ENCODE measurements at places on chromosomes 5 and 9. TPM values are rescaled to one million over a fixed set of nuclear protein-coding genes. Genes with fewer than 3 reads are reported as not detected.

Gene TAS2R1
- total RNA-seq: not detected

Gene JAKMIP2
- total RNA-seq: 0.06 TPM

DNA sequence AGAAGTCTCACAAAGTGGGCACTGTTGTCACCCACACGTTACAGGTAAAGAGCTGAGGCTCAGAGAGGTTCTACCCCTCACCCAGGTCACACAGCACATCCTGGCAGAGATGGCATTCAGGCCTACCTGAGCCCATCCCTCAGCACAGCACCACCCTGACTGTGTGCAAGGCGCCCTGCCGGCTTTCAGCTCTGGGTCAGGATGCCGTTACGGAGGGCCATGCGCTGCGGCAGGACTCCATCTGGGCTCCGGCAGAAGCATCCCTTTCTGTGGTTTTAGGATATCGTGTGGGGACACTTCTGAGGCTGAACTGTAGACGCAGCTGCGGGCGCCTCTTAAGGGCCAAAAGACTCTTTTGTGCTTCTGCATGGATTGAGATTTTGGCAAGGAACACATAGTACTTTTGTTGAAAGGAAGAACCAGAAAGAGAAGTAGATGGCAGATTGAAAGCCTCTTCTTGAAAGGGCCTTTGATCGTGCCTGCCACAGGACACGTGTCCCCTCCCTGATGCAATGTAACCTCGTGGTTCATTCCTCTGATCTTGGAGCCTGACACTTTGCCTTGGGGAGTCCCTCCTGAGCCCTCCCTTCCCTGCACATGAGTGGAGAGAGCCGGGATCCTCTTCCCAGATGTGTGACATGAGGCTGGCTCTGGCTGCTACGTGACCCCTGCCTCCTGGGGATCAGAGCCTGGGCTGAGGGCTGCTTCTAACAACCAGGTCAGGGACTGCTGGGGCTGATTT, 31.3 kb downstream of the USP20 start:
- DNase-seq: no peak

Gene BTNL3
- 0.29 TPM for total RNA-seq

Gene GABRB2
- 4.8 TPM for total RNA-seq

- no peak for DNase-seq
Measured at GRCh38 chr5:55897905-55898304, 46.7 kb downstream of the IL31RA start.

DNA sequence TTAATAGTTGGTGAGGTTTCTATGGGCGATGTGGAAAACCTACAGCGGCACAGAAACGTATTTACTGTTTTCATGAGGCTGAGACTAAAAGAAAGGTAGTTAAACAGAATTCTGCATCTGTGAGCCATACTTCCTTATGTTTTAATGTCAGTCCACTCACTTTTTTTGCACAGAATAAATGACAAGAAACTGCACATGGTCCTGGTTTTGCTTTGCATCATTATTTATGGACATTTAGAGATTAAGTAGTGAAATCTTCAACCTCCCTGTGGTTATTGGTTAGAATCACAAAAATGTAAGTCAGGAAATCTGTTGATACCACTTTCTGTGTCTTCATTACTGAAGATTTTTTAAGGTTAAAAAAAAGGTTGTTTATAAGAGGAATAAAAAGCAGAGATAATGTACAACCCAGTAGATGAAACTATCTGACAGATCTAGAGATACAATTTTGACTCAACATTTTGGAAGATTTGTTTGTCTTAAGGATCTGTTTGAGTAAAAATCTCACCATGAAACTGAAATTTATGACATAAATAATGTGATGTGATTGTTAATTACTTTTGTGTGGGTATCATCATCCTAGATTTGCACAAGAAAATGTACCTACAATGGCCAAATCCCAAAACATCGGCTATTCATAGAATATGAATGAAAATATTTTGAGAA, 2.4 kb downstream of the PRR16 start:
- no peak for DNase-seq

Gene RELL2
- 1.5 TPM for total RNA-seq

DNA sequence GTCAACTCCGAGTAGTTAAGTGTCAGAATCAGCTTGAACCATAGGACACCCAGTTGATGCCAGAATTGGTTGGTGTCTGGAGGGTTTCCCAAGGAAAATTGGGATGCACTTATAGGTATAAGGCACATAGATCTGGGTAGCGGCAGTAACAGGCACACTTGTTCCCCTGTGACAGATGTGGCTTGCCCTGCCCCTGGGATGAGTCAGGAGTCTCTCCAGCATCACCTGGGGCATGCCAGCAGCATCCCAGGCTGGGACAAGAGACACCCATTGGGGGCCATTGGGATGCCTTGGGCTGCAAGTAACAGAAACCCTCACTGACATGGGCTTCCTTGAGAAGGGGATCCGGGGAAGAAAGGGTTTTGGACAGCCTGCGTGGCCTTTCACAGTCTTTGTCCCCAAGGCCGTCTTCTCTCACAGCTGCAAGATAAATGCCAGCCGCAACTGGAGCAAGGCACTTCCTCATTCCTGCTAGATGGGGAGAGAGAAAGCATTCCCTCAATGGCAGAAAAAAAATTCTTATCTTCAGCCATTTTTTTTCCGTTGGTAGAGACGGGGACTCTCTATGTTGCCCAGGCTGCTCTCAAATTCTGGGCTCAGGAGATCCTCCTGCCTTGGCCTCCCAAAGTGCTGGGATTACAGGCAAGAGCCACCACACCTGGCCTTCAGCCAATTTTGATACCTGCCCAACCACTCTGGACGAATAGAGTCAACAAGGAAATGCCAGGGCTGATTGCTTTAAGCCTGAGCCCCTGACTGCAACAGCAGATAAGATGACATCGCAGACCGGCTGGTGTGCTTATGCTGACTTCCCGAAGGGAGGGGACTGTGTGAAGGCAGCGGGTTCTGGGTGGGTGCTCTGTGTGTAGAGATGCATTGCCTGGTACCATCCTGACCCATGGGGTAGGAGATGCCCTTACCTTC, 13.3 kb upstream of the RNF130 start:
- peak; percentile 74 for DNase-seq

Gene FOXD1
- 0.32 TPM for total RNA-seq

DNA sequence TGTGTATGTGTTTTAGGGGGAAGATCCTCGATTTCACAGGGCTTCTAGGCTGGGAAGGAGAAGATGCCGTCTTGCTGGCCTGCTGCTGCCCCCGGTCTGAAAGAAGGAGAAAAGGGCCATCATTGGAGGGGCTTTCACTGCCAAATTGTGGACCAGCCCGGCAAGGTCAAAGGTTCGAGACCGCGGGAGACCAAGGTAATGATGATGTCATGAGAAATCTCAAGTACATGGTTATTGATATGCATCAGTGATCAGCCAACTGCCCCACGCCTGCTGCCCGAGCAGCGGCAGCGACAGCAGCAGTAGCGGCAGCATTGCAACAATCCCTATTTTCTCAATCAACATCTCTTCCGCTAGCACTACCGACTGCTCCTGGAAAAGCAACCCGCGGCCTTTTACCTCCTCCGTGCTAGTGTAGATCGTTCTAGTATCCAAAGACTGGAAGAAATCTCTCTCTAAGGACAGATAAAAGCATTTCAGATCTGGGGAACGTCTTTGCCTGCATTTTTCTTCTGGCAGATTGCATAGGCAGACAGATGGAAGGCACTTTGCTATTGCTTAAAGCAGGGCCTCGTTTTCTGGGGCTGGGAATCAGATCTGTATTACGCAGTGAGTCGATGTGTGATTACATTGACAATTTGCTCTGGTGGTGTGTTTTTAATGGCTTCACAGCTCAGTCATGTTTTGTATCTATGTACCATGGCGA, 215.3 kb downstream of the MEF2C start:
- no peak for DNase-seq

GRCh38 chr9:99445920-99446319, 223.8 kb downstream of the SEC61B start:
- no peak for DNase-seq

Gene GOLM1
- 15.4 TPM for total RNA-seq

DNA sequence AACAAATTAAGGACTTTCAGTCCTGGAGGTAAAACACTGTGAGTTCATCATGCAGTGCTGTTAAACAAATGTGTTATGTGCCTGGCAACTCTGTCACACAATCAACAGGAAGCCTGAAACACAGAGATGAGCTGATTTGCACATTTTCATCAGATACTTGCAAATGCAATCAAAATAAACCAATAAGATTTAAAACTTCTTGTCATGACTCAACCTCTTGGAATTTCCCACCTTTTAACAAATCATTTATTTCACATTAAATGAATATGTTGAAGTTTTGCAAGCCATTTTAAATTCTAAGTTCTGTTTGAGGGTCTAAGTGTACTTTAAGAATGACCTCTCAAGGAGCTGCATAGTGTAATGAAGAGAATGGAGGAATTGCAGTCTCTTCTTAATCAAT, 64.4 kb downstream of the ANXA1 start:
- no peak for DNase-seq

Gene OSMR
- 141 TPM for total RNA-seq

DNA sequence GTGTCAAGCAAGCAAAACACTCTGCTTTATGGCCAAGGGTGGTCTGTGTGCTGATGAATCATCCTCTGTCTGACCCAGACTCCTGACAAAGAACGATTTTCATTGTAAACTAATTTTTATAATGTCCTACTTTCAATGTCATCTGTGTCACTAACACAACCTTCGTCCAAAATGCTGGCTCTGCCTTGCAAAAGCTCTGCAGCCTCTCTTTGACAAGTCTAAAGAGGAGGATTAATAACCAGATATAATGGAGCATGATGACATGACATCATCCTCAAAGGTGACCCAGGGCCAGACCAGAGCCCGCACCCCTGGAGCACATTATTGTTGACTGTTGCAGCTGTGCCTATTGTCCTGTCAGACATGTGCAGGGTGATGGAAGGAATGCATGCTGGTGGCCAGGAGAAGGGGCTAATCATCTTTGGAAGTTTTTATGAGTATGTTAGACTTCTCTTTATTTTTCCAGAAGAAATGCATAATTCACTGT, 589.4 kb downstream of the NR2F1-AS1 start:
- DNase-seq: no peak

GRCh38 chr9:135819905-135820304, 87.4 kb downstream of the CAMSAP1 start:
- DNase-seq: peak; percentile 43

GRCh38 chr9:79012561-79012960, 559.2 kb upstream of the TLE4 start:
- DNase-seq: no peak

Gene PLPP6
- total RNA-seq: 5.5 TPM

DNA sequence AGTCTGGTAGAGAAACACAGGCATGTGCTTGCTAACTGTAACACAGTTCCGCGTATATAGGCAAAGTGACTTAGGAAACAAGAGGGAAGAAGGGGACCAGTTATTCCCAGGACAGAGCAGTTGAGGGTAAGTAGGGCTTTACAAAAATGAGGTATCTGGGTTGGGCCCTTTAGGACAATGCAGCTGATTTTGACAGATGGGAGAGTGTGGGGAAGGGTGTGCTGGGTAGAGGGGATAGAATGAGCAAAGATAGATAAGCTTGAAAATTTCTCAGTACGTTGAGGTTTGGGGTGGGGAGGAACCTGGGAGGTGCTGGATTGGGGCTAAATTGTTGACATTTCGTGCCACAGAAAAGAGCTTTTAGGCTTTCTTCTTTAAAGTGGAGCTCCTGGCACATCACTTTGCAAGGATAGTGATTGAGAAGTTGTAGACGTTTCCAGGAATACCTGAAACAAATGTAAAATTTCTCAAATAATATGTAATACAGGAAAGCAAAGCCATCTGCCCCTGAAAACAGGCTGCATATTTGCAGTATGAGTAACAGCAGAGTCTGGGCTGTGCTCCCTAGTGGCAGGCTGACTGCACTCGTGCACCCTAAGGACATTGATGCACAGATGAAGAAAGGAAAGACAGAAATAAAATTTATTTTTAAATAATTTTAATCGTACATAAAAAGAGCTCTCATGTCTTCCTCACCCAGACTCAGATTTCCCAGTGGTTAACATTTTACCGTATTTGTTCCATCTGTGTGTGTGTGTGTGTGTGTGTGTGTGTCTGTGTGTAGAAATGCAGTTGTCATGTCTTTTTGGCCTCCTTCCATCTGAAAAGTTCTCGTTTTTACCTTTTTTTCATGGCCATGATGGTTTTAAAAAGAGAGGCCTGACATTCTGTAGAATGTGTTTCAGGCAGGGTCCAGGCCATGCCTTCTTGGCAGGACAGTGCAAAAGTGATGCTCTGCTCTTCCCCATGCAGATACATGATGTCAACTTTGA, 144.9 kb upstream of the DMRT1 start:
- no peak for DNase-seq

- DNase-seq: no peak
Measured at GRCh38 chr9:111052791-111053190, 14.5 kb upstream of the LPAR1 start.

DNA sequence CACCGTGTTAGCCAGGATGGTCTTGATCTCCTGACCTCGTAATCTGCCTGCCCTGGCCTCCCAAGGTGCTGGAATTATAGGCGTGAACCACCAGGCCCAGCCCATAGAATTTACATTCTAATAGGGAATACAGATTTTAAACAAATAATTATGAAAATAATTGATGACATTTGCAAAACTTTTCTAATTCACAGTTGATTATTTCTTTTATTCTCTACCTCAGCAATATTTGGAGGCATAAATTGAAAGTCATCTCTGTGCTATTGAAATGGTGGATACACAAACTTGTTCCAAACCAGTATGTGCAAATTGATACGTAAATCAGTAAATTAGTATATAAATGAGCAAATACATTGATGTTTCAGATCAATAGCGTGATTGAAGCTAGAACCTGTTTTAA, 8.2 kb downstream of the BNIP1 start:
- DNase-seq: no peak

Measured in mesenteric fat pad (tissue), 1 donor.